ENCODE measurements at places on chromosomes 1 and 21.

DNA sequence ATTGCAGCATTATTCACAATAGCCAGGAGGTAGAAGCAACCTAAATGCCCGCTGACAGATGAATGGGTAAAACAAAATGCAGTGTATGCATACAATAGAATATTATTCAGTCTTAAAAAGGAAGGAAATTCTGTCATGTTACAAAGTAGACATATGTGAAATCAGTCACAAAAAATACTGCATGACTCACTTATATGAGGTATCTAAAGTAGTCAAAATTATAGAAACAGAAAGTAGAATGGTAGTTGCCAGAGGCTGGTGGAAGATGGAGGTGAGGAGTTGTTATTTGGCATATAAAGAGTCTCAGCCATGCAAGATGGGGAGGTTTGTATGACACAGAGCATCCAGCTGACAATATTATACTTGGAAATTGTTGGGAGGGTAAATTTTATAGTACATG lies 43.0 kb upstream of the EGLN1 start:
- no peak for DNase-seq

DNA sequence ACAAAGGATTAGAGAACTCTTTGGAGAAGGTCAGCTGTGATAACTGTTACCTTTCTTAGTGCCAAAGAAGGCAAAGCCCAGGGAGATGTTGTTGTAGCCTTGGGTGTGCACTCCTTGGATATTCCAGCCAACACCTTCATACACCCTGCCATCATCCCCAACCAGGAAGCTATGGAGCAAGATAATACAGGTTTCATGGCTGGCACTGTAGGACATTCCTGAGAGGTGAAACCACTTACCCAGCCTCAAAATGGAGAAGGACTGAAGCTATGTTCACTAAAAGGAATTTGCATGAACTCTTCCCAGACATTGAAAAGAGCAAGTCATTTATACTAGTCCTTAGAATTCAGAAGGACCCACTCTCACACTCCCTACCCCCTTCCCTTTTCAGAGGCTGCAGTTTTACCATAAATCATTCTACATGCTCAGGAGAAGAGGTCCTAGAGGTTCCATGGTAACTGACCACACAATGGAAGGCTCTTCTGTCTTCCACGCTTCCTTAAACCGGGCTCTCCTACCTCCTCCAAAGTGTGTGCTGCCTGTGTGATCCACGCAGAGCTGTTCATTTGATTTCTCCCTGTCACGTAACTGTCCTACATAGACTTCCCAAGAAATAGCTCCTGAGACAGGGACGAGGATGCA lies 5.5 kb downstream of the PGLYRP4 start:
- no peak for DNase-seq

GRCh38 chr1:202750761-202751160 lies 40.5 kb upstream of the SYT2 start:
- no peak for DNase-seq

DNA sequence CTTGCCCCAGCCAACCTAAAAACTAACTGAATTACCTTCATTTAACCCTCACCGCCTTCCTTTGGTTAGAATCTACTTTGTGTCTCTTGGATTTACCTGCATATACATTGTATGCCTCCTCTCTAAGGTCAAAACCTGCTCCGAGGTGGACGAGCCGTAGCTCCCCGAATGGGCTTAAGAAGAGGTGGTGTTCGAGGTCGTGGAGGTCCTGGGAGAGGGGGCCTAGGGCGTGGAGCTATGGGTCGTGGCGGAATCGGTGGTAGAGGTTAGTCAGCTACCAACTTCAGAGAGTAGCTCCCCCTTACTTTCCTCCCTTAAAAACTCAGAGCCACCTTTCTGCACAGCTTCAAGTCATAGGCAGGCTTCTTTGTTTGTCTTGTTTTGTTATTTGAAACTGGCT lies 9.2 kb downstream of the CHTOP start:
- DNase-seq, result no peak

- no peak for DNase-seq
Observed at GRCh38 chr1:4752059-4752458, 97.7 kb downstream of the AJAP1 start.

- no peak for DNase-seq
Observed at GRCh38 chr1:245242989-245243388, 88.2 kb downstream of the KIF26B start.

- no peak for DNase-seq
Observed at GRCh38 chr1:54403808-54404261, 2.4 kb downstream of the SSBP3 start.

GRCh38 chr1:65001231-65001792 lies 35.0 kb upstream of the JAK1 start:
- peak; percentile 55 for DNase-seq

DNA sequence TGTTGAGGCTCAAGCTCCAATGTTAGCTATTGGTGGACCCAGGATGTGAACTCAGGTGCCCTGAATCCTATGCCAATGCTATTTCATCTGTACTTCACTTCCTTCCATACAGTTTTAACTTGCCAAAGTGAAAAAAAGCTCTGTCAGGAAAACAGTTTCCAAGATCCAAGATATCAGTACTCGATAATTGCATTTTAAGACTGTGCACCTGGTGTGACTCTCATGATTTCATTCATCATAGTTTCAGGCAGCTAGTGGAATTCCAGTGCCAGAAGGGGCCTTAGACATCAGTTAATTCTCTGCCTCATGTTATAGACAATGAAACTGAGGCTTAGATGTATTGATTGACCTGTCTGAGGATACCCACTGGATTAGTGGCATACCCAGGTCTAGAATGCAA lies 26.5 kb upstream of the LEPR start:
- DNase-seq, result no peak

DNA sequence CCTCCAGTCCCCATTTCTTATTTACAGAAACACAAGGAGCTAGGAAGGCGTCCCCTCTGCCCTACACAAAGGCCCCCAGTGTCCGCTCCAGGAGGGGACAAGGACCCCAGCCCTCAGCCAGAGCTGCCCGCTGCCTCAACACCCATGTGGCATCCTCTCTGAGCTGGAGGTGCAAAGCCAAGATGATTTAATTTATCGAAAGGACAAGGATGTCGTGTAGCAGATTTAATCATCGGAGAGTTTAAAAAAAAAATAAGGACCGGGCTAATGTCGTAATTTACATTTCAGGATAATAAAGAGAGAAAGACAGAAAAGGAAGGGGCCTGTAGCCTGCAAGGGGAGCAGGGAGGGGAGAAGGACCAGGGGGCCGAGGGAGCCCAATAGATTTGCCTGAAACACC lies 68.3 kb upstream of the CASZ1 start:
- DNase-seq, result no peak

DNA sequence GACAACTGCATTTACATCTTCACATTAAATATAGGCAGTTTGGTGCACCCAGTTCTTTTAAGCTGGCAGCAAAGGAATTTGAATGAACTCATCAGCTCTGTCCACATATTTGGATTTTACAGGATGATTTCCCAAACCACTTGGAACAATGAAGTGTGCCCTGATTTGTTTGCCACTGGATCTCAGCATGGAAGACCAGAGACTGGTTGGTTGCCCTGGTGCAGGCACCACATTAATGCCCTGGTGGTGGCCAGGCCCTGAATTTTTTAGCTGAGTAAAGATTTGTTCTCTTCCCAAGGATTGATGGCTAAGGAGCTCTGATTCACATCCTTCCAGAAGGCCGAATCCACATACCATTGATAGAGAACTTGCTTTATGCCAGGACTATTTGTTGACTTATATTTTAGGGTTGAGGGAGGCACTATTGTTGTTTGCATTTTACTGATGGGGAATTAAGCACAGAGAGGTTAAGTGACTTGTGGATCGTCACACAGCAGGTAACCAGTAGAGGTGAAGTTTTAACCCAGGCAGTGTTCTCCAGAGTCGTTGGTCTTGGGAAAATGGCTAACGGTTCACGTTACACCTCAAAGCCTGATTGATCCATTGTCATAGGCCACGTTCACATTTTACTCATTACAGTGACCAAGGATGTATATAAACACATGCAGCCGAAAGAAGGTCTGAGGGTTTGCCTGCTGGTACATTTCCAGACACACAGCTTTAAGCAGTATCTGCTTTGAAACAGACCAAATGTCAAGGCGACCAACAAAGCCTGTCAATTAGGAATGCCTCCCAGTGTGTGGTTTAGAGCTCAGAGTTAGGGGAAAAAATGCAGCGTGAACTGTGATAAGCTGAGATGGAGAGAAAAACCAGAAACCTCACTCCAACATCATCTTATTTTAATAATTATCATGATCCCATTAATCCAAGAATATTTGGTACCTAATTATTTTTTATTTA lies 50.7 kb downstream of the KAZN start:
- no peak for DNase-seq

DNA sequence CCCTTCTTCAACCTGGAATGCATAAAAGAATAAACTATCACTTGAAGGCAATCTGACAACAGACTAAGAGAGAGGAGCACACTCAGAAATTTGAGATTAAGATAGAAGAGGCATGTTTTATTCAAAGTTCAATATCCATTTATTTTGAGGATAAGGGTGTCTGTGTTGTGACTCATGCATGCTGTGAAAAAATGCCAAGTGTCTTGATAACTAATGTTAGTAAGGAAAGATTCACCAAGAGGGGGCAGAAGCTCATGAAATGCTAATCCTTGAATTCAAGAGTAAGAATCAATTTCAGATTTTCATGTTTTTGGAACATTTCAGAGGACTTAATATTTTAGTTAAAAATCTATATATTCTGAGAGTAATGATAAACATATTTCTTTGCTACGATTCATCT lies 94.0 kb downstream of the IFI44 start:
- no peak for DNase-seq

DNA sequence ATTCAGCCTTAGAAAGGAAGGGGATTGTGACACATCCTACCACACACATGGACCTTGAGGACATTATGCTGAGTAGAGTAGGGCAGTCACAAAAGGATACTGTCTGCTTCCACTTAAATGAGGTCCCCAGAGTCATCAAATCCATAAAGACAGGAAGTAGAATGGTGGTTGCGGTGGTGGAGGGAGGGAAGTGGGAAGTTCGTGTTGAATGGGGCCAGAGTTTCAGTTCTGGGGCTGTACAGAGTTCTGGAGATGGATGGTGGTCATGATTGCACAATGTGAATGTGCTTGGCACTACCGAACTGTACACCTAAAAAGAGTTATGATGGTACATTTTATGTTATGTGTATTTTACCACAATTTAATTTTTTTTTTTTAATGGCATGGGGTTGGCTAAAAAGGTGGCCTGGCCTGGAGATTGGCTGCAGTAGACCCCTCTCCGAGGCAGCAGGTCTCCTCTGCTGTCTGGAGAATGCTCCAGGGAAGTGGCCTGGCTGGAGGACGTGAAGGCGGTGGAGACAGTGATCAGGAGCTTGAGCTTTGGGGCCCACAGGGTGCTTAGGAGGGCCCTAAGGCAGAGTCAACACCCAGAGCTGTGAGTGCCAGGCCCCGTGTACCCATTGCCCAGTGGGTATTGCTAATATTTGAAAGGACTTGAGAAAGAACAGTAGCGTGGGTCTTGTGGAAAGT lies 30.4 kb downstream of the IFNGR2 start:
- no peak for DNase-seq

DNA sequence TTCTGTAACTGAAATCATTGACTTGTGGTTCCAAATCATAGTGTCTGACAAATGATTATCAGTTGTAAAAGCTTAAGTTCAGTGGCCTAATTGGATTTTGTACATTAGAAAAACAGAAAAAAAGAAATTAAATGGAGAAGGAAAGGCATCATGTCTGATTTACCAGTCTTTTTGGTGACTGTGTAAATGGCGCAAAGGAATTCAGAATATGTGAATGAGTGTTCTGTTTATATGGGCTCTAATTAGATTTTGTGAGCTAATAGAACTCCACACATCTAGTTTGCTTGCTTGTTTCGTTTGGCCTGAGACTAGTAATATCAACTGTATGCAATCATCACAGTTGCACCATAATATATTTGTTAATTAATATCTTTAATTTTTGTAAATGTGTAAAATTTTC lies 151.7 kb downstream of the PLA2G4A start:
- no peak for DNase-seq

DNA sequence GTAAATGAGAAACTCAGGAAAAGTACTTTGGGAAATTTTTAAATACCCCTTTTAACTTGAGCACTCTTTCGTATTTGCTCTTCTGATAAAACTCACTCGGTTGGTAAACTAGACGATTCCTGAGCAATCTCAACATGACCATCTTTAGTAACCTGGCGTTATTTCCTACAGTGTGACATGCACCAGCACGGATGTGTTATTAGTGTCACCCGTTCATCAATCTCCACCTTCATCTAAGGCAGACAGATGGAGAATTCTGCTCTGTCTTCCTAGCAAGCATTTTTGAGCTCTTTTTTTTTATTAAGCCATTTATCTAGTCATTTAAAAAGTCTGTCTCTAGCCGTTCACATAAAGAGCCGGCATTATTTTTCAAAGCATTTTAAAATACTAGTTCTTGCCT lies 155.2 kb downstream of the DISP1 start:
- no peak for DNase-seq

DNA sequence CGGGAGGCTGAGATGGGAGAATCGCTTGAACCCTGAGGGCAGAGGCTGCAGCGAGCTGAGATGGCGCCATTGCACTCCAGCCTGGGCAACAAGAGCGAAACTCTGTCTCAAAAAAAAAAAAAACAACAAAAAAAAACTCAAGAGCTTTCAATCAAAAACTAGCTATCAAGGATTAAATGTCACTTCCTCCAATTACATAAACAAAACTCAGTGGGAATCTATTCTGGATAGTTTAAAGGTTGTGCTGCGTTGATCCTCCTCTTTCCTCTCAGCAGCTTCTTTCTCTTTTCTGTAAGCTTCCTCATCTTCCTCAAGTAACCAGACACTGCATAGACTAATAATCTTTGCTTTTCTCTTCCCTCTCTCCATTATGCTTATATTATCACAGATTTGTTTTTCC lies 20.7 kb downstream of the EIF4G3 start:
- DNase-seq, result no peak

DNA sequence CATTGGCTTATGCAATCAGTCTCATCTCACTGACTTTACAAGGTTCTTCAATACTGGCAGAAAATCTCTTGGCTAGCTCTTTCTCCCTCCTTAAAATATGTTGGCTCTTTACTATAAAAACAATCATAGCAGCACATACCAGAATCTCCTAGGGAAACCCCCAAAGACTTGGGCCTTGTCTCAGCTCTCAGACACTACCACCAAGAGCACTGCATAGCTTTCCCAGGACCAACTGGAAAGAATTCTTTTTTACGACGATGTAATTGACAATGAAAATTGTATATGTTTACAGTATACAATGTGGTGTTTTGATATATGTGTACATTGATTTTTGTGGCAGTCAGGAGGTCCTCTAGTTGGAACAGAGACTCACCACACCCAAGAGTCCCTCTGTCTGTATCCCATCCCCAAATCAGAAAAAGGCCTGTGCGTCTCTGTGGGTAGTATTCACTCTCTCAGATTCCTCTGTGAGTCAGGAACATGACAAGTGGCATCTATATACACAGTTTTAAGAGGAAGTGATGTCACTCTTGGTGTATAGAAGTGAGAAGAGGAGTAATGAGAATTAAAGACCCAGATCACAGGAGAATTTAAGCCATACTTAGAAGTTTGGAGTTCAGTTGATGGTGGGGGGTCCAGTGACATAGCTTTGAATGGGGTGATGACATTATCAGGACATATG lies 21.1 kb downstream of the SMAP2 start:
- DNase-seq, result no peak
